ENCODE measurements at places on chromosomes 7 and 10. TPM values are rescaled to one million over a fixed set of nuclear protein-coding genes. Genes with fewer than 3 reads are reported as not detected.

C10orf143 gene
- total RNA-seq = 0.14 TPM

RELN gene
- 787 TPM for total RNA-seq

IQUB gene
- total RNA-seq = 0.34 TPM

GRID1 gene
- total RNA-seq = not detected

GIMAP5 gene
- 350 TPM for total RNA-seq

SPDYE2 gene
- total RNA-seq = not detected

SEPTIN7 gene
- 369 TPM for total RNA-seq

GIMAP6 gene
- 262 TPM for total RNA-seq

TRIL gene
- 27.5 TPM for total RNA-seq

DEPP1 gene
- 174 TPM for total RNA-seq

GTF2IRD1 gene
- total RNA-seq = 7.4 TPM

PAX2 gene
- total RNA-seq = 0.51 TPM

LRGUK gene
- 0.05 TPM for total RNA-seq

NANOS1 gene
- total RNA-seq = 0.09 TPM

RARRES2 gene
- 1.9 TPM for total RNA-seq

LRRC18 gene
- total RNA-seq = not detected

PANK1 gene
- total RNA-seq = 5.4 TPM

TMEM225B gene
- total RNA-seq = 0.09 TPM

CYTH3 gene
- 18.0 TPM for total RNA-seq

CYP3A4 gene
- not detected for total RNA-seq

HHEX gene
- total RNA-seq = 66.9 TPM

ZKSCAN5 gene
- total RNA-seq = 15.2 TPM

DMTF1 gene
- total RNA-seq = 44.4 TPM

ASAH2 gene
- total RNA-seq = under 0.01 TPM

All from dermis blood vessel endothelial cell (primary cell).